ENCODE measurements at places on chromosomes 16 and 17. TPM values are rescaled to one million over a fixed set of nuclear protein-coding genes. Genes with fewer than 3 reads are reported as not detected.

The KRT28 gene
- total RNA-seq = not detected

The PLXDC1 gene
- total RNA-seq = not detected

The GPRC5C gene
- total RNA-seq = 328 TPM

The HEATR9 gene
- not detected for total RNA-seq

The SLC9A5 gene
- not detected for total RNA-seq

The CHST5 gene
- not detected for total RNA-seq

The DCAKD gene
- total RNA-seq = 63.2 TPM

The UQCRC2 gene
- total RNA-seq = 19.4 TPM

The CACNG1 gene
- not detected for total RNA-seq

The ITGAD gene
- not detected for total RNA-seq

The SMIM36 gene
- total RNA-seq = not detected

The RPAIN gene
- total RNA-seq = 39.7 TPM
